ENCODE measurements at places on chromosomes 5 and 9.

DNA sequence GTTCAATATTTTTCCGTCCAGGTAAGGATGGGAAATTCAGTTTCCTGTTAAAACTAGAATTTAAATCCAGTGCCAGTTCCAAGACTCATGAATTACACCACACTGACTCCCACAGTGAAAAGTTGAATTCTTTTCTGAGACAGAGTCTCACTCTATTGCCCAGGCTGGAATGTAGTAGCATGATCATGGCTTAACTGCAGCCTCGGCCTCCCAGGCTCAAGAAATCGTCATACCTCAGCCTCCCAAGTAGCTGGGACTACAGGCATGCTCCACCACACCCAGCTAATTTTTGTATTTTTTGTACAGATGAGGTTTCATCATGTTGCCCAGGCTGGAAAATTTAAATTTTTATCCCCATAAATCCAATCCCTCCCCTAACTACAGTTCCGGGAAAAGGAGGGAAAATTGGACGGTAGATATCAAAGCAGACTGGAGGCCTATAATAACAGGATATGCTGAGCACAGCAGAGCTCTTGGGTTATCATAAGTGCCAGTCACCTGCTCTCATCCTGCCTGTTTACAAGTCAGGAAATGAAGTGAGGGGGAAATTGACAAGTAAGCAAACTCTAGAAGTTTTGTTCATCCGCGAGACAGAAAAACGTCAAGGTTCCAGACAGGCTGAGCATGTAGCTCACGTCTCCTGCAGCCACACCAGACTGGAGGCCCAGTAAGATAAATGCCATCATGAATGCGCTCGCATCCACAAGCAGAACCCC is 105.7 kb downstream of the UGCG start:
- no peak for DNase-seq

GRCh38 chr5:174418809-174419539 is 305.4 kb upstream of the MSX2 start:
- DNase-seq: no peak

- no peak for DNase-seq
Observed at GRCh38 chr5:127011961-127012644, 18.3 kb downstream of the MARCHF3 start.

- no peak for DNase-seq
Observed at GRCh38 chr5:95554331-95554646, 488 bp downstream of the SKIC3 start.

DNA sequence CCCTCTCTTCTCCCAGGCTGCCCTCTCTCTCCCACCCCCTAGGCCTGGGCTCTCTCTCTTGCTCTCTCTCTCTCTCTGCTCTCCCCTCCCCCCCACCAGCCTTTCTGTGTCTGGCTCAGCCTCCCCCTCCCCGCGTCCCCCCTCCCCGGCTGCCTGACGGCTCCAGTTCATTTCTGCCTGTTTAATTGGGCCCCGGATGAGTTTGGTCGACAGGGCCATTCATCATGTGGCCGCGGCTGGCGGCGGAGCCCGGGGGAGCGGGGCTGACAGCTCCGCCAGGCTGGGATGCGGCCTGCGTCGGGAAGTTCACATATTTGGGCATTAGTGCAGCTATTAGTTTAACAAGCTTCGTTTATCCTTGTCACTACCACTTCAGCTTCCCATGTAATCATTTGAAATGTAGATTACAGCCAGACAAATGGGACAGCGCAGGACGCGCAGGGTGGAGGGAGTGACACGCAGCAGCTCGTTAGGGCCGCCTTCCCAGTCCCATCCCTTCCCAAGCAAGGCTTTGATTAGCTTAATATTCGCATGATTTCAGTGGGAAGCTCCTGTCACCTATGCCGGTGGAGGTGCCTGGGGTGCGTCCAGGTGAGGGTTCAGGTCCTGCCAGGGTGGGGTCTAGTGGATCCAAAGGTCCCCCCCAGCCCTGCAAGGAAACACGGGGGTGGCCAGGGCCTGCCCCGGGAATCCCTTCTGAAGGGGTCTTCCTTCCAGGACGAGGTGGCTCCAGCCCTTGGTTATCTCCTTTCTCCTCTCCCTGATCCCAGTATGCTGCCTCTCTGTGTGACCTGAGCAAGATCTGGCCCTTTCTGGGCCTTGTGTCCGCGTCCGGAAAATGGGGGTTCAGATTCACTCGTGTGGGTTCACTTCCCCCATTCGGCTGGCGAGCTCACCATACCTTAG is 214.8 kb downstream of the PAX5 start:
- DNase-seq: no peak

GRCh38 chr5:111950660-111951059 is 193.7 kb upstream of the NREP start:
- DNase-seq: no peak

- DNase-seq: no peak
Observed at GRCh38 chr9:81266674-81267073, 422.7 kb downstream of the TLE1 start.

GRCh38 chr9:1071730-1072129 is 21.6 kb downstream of the DMRT2 start:
- no peak for DNase-seq

GRCh38 chr5:8845296-8845695 is 700.6 kb downstream of the SEMA5A start:
- no peak for DNase-seq

DNA sequence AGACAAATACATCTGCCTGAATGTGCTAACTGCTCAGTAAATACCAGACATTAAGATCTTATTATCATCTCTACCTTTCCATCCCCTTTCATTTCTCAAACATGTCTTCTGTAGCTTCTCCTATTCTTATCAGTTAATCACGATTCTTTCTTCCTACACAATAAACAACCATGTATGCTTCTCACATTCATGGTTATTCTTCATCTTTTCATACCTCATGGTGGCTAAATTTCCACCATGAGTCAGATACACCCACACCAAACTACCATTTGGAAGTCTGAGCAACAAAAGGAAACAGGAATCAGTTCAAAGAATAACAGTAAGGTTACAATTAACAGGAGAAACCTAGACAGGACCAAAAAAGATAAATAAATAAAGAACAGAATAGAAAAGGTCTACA is 7.7 kb downstream of the ZNF622 start:
- no peak for DNase-seq

DNA sequence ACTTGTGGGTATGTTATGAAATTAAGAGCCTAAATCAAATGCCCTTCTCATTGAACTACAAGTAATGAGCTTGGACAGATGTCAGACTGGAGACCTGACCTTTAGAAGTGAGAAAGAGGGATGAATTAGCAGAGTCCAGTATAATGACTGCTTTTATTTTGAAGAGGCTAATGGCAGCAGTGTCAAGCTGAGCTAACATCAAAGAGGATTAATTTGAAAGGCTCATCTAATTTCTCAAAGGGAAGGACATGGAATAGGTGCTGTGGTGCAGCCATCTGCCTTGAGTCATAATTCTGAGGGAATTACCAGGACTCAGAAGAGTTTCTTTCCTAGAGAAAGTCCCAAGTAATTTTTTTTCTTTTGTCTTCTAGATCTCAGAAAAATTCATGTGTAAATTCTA is 57.6 kb downstream of the FAM81B start:
- no peak for DNase-seq

GRCh38 chr5:40499518-40500273 is 180.0 kb upstream of the PTGER4 start:
- no peak for DNase-seq

GRCh38 chr5:143222287-143223231 is 180.9 kb downstream of the NR3C1 start:
- no peak for DNase-seq

GRCh38 chr5:28164568-28164967 is 1126.2 kb upstream of the CDH9 start:
- DNase-seq: no peak

DNA sequence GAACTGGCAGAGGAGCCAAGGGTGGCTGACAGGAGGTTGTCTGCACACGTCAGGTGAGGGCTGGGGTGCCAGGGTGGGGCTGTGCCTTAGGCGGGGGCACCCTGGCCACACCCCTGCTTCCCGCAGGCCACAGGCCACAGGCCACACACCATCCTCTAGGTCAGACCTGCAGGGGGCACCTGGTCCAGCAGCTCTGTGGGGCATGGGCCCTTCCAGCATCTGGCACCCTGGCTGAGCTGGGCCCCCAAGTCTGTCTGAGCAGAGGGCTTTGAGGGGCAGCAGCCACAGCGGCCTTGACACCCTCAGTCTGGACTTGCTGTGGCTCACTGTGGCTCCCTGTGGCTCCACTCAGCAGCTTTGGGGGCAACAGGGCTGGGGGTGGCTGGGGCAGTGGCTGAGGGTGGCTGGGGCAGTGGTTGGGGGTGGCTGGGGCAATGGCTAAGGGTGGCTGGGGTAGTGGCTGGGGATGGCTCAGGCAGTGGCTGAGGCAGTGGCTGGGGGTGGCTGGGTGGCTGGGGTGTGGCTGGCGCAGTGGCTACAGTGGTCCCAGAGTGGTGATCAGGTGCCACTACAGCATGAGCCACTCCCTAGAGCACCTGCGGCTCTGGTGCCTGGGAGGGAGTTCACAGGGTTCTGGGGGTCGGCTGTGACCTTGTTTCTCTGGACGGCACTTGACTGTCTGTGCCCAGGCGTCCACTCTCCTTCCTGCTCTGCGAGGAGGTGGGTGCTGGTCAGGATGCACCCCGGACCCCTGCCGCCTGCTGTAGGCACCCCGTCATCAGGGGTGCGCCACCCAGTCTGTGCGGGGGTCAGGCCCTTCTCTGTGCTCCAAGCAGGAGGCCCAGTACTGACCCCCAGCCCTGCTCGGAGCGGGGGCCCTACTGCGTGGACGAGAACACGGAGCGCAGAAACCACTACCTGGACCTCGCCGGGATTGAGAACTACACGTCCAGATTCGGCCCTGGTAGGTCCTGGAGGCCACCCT is 27.1 kb downstream of the NKD2 start:
- no peak for DNase-seq

GRCh38 chr5:150520747-150521521 is 13.0 kb downstream of the NDST1 start:
- DNase-seq: no peak

- DNase-seq: no peak
Observed at GRCh38 chr5:148090146-148090772, 26.5 kb downstream of the SPINK5 start.

- DNase-seq: no peak
Observed at GRCh38 chr9:125620216-125620615, 86.8 kb downstream of the MAPKAP1 start.

DNA sequence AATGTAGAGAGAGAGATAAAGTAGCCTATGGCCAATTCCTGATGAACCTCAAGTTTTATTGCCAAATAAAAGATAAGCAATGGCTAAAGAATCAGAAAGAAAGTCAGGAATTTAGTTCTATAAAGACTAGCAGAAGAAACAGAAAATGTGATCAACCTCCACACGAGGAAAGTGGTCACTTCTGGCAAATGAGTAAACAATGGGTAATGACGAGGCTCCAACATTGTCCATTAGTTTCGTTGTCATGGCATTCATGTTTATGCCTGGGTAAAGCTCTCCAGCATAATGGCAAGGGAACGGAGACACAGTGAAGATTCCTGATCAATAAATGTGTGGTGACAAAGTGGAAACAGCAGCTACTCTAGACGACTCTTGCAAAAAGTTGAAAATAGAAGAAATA is 341.8 kb upstream of the CTNND2 start:
- DNase-seq: no peak

DNA sequence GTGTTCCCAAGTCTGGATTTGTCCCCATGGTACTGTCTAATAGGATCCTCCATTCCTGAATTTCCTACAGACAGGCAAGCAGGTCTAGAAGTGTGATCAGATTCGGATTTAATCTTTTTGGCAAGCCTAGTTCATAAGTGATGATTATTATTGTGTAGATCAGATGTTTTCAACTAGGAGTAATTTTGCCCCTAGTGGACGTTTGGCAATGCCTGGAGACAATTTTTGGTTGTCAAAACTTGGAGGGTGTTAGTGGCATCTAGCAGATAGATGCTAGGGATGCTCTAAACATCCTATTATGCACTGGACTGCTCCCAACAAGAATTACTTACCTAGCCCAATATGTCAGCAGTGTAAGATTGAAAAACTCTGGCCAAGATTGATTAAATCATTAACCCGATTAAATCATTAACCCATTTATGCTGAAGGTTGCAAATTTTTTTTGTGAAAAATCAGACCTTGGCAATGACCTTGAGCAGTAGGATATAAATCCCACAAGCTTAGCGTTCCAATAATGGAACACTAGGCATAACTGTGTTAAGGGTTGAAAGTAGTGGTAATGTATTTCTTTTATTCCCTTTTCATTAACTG is 28.2 kb downstream of the TCERG1 start:
- DNase-seq: no peak

DNA sequence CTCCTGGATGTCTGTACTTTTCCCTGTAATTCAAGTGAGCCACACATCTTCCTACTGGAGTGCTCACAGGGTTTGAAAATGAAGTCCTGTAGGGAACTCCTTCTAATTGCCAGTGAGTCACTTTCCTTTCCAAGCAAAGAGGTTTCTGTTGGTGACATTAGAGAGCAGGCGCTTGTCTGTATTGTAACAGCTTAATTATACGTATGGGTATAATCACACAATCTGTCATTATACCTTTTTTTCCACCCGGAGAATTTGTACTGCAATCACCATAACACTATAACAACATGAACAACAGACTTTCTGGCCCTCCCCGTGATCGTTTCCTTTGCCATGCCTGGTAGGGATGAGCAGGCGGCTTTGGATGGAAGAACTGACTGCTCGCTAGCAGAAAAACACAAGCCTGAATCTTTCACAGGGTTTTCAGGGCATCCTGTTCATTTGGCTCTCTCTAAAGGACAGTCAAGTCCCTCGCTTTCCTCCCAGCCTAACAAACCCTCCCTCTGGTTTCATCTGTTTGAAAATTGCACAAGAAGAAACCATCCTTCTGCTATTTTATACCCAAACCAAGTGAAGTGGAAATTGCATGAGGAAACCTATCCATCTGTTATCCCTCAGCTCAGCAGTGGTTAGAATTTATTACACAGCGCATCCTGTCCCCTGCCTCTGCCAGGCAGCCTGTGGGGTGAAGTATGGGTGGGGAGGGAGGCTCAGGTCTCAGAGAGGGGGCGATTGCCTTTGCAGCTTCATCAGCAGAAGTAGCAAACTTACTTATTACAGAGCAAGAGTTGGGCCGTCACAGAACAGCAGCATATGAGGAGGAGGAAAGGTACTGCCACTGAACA is 307.0 kb upstream of the TLE4 start:
- no peak for DNase-seq

DNA sequence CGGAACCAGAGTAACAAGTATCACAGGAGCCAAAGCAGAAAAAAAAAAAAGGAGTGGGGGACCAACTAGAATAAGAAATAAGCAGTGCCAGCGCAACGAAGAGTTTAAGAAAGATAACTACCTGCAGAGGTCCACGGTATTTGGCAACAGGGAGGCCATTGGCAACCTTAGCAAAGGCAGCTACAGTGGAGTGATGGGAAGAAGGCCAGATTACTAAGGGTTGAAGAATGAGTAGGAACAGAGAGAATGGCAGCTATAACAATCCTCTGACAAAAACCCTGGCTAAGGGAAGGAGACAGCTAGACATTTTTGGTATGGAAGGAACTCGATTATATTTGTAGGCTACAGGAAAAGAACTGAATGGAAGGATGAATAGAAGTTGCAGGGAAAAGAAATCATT is 93.4 kb upstream of the DMAC1 start:
- no peak for DNase-seq

GRCh38 chr5:24365406-24365805 is 279.4 kb downstream of the CDH10 start:
- no peak for DNase-seq
